Stimulated activated CD8-positive, alpha-beta memory T cell treated with anti-CD3 and anti-CD28 coated beads, Interleukin-2, amount 100 ng/mL, for 1 hour (primary cell): ENCODE measurements at places on chromosomes 13 and 19.

GRCh38 chr19:40217934-40218890, at the start of gene TTC9B:
Gene TTC9B, minus strand, starts transcription at chr19:40218384. Its CDS starts 3 bp downstream, at chr19:40218381.
- DNase-seq = no peak

GRCh38 chr13:23377579-23377978, 55.9 kb downstream of the SACS start:
- DNase-seq = no peak

DNA sequence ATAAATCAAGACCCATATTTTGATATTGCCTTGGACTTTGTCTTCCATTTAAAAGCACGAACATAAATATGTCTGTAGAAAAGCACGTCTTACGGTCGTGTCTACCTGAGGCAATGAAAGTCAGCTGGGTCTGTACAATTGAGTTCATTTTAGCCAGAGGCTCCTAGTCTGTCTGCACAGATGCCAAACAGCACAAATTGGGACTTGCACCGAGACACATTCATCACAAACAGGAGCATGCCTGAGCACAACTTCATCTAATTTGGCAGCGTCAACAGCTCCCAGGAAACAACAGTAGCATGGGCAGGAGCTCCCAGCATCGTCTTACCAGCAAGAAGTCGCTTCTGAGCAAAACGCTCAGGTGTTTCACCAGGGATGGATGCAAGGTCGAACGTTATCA, 687.0 kb downstream of the EFNB2 start:
- no peak for DNase-seq

DNA sequence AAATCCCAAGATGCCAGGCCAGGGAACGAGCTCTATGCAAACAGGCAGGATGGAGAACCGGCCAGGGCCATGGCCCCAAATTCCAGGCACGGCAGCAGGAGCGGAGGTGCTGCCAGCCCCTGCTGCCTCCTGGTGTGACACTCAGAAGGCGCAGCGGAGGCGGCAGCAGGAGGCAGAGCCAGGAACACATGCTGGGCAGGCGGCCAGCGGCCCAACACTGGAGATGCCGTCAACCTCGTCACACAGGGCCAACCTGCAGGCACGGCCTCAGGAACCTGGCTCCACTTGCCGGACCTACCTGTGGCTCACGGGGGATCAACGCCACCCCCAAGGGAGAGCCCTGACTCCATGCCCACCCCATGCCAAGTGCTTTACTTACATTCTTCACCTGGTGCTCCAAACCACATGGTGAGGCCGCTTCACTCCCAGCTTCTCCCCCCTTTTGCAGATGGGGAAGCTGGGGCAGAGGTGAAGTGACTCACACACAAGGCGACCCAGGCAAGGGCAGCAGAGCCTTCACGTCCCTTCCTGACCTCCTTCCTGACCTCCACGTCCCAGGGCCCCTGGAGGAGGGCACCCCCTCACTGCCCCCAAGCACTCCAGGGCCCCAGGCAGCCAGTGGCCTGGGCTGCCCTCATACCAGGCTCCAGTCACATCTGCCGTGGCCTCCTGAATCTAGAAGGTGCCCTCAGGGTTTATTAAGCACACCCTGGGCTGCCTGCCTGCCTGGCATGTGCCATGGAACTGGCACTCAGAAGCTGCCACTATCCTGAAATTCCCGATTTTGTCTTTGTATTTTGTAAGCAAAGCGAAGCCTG, 43.5 kb downstream of the GGACT start:
- no peak for DNase-seq

DNA sequence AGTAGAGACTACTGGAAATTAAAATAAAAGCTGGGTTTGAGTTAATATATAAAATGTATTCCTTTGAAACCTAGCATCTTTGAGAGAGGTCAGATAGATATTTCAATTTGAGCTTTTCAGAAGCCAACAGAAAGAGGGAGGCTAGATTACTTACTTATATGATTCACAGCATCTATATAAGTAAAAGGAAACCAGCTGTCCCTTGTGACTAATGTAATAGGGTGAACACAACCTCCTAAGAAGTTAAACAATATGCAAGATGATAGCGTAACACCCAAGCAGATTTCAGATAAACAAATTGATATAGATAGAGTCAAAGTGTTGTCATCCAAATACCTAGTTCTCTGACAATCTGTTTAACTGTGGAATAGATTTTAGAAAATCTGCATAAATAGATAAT, 393.5 kb upstream of the GPC6 start:
- no peak for DNase-seq

DNA sequence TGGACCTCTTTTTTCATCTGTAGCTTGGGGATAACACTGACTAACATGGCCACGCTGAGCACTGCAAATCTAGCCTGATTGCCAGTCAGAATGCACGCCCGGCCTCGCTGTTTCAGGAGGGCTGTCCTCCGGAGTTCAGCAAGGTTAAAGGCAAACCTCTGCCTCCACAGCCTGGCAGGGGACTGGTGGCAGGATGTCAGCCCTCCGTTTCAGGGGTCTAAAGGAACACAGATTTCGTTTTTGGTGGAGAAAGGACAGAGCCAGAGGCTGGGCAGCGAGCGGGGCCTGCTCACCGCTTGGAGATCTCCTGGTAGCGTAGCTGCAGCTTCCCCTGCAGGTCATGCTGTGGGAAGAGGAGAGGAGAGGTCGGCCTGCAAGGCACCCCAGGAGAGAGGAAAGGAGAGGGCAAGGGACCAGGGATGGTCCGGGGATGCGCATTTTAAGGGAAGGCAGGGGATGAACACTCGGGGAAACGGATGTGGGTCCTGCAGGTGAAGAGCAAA, 560 bp downstream of the NDUFA7 start:
- no peak for DNase-seq

DNA sequence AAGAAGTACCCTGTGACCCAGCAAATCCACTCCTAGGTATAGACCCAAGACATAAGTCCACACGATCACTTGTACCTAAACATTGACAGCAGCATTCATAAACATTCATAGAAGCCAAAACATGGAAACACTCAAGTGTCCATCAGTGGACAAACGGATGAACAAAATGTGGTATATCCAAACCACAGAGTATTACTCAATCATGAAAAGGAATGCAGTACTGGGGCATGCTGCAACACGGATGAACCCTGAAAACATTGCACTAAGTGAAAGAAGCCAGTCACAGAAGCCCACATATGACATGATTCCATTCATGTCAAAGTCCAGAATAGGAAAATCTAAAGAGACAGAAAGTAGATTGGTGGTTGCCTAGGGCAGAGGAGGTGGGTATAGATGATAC, 22.8 kb upstream of the CCNE1 start:
- no peak for DNase-seq

- no peak for DNase-seq
These were observed 15.0 kb upstream of the MIER2 start for GRCh38 chr19:359653-359925.

- DNase-seq = no peak
These were observed 18.2 kb downstream of the CEBPG start for GRCh38 chr19:33391631-33392249.

DNA sequence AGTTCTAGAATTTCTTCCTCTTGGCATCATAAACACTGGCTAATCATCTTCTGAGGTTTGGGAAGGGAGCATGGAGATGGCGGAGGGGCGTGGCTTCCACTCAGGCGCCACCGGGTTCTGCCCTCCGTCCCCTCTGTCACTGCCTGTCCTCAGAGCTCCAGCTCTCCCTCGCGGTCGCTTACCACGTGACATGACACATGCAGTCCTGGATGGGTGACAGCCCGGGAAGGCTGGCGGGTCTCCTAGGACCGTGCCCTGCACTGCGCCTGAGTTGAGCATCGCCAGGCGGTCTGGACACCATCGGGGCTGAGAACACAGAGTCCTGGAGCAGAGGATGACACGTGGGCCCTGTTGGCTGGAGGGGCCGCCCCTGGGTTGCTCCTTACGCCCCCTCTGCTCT, 123.3 kb downstream of the RAB20 start:
- no peak for DNase-seq

GRCh38 chr13:26469602-26470001, 87.9 kb upstream of the WASF3 start:
- no peak for DNase-seq
